ENCODE measurements at places on chromosomes 4 and X.

DNA sequence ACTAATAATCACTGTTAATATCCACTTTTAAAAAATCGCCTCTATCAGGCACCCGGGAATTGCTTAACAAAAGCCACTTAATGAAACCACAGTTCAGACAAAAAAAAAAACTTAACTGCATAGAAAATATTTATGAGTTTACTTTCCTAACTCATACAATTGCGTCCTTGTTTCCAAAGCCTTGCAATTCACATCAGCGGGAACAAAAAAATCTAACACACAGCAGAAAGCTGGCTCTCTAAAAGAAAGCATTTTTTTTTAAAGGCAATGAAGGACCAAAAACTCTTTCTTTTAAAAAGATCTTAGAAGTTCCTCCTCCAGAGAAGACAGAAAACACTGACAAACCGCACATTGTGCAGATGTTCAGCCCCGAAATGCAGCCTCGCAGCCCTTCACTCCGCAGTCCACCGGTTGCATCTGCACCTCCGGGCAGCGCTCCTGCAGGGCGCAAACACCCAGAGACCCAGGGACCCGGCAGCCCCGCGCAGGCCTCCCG lies 812 bp downstream of the FAT1 start:
- no peak for DNase-seq

DNA sequence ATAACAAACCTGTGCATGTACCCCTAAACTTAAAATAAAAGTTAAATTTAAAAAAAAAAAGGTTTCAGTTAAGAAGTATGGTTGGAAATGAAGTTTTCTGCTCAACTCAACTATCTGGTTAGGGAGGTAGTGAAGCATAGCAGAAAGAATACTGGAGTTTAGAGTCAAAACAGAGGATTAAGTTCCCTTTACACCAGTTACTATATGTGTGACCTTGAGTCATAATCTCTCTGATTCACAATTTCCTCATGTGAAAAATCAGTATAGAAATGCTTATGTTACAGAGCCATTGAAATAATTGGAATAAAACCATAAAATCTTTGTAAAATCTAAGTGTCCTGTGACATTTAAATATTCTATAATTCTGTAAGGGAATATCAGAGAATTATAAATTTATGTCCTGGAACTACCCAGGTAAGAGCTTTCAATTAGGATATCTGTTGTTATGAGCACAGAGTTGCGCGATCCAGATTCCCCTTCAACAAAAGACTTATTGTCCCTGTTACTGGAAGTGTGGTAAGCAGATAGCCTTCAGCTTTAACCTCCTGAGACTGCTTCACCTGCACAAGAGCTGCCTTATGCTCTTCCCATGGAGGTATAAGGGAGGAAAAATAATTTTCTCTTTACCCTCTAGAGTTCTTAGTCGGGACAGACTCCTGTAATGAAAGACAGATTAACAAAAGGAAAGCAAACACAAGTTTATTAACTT lies 203.8 kb upstream of the NRK start:
- no peak for DNase-seq

DNA sequence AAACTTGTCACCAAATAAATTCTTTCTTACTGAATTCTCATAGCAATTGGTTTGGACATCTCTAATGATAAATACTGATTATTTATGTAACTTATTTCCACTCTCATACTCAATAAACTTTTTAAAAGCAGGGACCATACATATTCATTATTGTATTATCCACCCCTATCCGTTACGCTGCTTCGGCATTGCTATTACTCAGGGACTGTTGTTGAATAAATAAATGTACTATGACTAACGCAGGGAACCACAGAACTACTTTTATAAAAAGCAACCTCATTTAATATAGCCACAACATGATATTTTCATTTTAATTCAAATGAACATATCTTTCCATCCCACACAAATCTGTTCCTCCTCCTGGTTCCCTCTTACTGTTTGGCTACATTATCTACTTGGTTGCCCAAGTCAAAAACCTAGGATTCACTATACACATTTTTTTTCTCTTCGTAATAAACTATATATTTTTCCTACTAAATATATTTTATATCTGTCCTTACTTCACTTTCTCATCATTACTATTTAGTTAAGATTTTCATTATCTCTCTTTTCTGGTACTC lies 14.9 kb upstream of the ANKRD50 start:
- no peak for DNase-seq

GRCh38 chr4:145494666-145495270 lies 13.1 kb downstream of the SMAD1 start:
- DNase-seq: no peak

DNA sequence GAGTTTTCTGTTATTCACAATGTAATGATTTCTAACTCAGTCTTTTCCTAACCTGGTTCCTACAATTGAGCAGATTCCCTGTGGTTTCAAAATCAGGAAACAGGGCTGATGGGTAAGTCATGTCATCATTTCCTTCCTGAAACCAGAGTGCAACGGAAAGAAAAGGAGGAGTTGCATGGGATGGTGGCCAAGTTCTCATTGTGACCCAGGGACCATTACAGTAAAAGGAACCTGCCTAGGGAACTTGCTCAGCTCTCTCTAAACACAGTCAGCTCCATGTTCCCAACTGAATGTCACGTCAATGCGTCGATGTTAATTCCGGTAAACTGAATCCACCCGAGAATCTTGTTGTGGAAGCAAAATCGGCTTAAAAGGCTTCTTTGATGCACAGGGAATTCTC lies 51.2 kb downstream of the LGI2 start:
- DNase-seq: no peak

GRCh38 chr4:71389149-71389827 lies 50.5 kb downstream of the SLC4A4 start:
- DNase-seq: no peak

DNA sequence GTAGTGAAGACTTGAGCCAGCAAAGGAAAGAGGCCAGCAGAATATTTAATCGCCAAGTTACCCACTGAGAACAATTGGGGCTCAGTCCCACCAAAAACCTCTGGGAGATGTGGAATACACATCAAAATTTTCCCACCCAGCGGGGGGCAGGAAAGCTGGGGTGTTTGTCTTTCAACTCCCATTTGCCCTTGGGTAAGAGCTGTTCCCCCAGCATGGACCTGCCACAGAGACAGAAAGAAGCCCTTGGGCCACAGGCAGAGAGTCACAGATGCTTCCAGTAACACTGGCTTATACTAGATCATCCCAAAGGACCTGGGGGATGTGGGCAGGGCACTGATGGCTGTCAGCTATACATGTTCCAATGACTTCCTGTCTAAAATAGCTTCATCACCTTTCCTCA lies 18.9 kb upstream of the FBXW7 start:
- no peak for DNase-seq

DNA sequence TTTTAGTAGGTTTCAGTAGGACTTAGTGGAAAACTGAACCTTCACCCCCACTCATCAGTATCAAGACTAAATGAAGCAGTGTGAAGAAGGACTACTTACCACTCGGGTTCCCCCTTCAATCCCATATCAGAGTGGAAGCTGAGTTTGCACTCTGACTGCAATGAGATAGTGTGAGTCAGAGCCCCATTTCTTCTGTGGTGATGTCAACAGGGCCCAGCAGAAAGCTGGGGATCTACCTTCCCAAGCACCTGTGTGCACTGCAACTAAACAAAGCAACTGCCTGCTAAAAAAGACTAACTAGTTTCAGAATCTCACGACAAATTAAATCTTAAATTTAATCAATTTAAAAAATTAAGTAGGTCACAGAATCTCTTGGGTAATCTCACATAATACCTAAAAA lies 1837.0 kb upstream of the PCDH7 start:
- DNase-seq: no peak

All from activated CD4-positive, alpha-beta T cell treated with anti-CD3 and anti-CD28 coated beads, Interleukin-2, amount 50 U/mL, for 48 hours (primary cell).